ENCODE measurements at places on chromosomes 2 and 18.

DNA sequence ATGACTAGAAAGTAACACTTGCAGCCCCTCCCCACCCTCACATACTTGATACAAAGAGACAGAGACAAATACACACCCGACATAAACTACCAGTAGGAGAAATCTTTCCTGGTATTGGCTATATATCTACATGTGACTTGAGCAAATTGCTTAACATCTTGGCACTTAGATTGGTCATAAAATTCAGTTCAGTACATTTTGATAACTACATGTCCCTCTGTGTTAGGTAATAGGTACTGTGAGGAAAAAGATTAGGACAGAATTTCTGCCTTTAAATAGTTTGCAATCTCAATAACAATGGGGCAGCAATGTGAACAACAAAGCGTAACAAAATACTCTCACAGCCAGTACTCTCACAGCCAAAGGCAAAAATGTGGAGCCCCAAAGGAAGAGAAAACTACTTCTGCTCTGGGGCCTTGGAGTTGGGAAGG, 670.0 kb upstream of the ACVR2A start:
- DNase-seq = no peak

- no peak for DNase-seq
Observed at GRCh38 chr2:182980115-182980514, 58.1 kb downstream of the NCKAP1 start.

DNA sequence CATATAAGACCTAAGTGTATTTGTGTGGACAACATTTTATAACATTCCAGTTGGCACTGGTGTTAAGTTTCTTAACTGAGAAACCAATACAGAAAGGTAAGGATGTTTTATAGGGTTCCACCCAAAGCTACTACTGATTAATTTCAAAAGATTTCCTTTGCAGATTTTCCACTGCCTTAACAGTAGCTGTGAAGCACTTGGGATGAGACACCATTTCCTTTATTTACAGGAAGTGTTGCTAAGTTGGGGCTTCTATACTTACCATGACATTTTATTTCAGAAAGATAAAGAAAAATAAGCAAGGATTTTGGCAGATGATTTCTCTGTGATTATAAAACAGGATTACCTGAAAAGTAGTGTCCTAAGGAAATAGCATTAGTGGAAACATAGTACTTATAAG, 234.3 kb downstream of the CALCRL start:
- DNase-seq = no peak

- DNase-seq = no peak
Observed at GRCh38 chr18:61870151-61870550, 22.7 kb downstream of the RNF152 start.

DNA sequence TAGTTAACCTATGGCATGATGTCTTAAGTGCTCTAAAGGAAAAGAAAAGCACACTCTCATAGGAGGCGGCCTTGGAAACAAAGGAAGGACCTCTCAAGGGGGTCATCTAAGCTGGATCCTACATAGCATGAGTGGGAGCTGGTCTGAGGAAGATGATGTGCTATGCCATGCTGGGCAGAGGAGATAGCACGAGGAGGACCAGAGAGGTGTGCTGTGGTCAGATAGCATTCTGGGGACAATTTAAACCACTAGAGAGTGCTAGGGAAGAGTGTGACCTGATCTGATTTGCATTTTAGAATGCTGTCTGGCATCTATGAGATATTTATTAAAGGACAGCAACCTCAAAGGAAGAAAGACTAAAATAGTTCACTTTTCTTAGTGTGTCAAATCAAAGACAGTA, 910.1 kb upstream of the CELF4 start:
- no peak for DNase-seq

- no peak for DNase-seq
Observed at GRCh38 chr2:219045937-219046550, 4.7 kb upstream of the CFAP65 start.

- no peak for DNase-seq
Observed at GRCh38 chr2:85524336-85524908, 14.5 kb upstream of the MAT2A start.

DNA sequence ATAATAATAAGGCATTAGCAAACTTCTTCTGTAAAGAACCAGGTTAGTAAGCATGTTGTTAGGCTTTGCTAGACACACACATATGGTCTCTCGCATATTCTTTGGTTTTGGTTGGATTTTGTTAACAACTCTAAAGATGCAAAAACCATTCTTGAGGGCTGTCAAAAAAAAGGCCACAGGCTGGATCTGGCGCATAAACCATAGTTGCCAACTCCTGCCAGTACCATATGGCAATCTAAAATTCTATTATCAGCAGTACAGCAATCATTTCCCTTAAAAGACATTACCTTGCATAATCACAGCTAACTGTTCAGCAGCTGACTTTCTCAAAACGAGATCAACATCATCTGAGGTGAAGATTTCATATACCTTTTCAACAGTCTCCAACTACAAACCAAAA, 63.5 kb downstream of the RTTN start:
- no peak for DNase-seq

DNA sequence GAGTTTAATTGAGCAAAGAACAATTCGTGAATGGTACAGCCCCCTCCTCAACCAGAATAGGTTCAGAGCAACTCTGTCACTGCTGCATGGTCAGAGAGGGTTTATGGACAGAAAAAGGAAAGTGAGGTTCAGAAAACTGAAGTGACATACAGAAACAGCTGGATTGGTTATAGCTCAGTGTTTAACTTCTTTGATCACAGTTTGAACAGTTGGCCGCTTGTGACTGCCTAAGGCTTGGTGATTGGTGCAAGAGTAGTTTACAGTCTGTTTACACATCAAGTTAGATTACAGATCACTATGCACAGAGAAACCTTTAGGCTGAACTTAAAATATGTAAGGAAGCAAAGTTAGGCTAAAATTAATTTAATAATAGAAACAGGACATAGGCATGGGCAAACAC, 459.2 kb downstream of the KCNJ3 start:
- DNase-seq = no peak

- no peak for DNase-seq
Observed at GRCh38 chr2:40418614-40419363, 33.1 kb downstream of the SLC8A1 start.

- no peak for DNase-seq
Observed at GRCh38 chr2:146143971-146144370, 1624.1 kb upstream of the ZEB2 start.

DNA sequence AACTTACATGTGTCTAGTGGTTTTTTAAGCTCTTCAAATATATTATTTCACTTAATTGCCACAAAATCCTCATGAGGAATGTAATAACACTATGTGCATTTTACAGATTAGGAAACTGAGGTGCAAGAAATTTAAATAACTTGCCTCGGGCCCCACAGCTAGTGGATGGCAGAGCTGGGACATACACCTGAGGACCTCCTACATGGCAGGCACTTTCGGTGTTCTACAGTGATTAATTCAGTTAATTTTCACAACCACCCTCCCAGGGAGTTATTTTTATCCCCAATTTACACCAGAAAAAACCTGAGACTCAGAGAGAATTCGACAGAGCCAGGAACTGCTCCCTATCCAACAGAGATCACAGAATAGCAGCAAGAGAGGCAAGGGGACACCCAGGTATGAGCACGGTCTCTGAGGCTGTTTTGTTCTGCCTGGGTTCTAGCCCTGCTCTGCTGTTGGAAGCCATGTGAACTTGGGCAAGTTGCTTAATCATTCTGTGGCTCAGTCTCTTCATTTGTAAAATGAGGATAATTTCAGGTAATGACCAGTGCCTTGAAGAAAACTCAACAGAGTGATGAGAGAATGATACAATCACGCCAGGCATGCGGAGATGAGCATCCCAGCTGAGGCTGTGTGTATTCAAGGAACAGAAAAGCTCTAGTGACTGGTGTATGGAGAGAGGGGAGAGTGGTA, 82.3 kb downstream of the MYCN start:
- DNase-seq = no peak

GRCh38 chr2:183059561-183059960, 19.0 kb upstream of the DUSP19 start:
- DNase-seq = no peak

DNA sequence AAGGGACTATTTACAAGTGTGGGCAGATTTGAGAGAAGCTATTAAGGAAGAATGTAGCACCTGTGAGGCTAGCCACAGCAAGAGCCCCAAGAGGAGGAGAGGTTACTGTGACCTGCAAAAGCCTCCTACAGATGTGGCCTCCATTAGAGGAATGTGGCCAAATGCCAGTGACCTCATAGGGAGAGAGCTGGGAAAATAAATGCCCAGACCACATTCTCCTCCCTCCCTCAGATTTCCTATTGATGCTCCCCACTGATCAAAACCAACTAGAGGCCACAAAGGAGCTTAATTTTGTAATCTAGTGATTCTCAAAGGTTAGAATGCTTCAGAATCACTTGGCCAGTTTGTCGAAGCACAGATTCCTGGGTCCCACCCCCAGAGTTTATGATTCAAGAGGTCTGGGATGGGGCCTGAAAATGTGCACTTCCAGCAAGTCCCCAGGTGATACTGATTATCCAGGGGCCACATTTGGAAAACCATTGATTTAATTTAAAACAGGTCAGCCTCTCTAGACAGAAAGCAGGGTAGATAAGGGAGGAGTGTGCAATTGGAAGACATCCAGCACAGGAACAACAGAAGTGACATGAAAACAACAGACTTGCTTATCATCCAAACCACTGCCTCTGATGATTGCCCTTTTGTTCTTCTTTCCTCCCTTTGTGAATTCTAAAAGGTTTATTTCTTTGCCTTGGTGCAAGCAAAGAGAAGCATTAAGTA, 61.2 kb upstream of the RBBP8 start:
- DNase-seq = no peak

- DNase-seq = no peak
Observed at GRCh38 chr2:238803996-238804870, 43.7 kb upstream of the TWIST2 start.

GRCh38 chr2:237878-238277, 26.0 kb downstream of the SH3YL1 start:
- DNase-seq = no peak

- no peak for DNase-seq
Observed at GRCh38 chr2:121897335-121897970, 142.0 kb downstream of the TSN start.

GRCh38 chr18:52749542-52749941, 409.5 kb downstream of the DCC start:
- DNase-seq = no peak

- DNase-seq = no peak
Observed at GRCh38 chr2:70777450-70777849, 9.4 kb upstream of the ADD2 start.

DNA sequence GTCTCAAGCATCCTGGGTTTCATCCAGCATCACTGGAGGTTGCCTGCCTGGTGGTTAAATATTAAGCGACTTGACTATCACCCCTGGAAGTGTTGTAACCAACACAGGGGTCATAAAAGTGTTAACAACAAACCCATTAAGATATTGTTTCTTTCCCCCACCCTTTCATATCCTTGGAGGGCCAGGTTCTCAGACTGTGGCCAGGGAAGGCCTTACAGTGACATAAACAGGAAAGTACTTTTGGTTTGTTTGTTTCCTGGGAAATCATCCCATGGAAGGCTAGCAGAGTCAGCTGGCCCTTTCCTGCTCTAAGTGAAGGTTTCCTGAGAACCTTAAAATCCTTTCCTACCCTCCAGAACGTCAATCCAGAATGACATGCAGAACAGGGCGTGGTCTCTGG, 160.9 kb downstream of the CLIP4 start:
- DNase-seq = no peak

DNA sequence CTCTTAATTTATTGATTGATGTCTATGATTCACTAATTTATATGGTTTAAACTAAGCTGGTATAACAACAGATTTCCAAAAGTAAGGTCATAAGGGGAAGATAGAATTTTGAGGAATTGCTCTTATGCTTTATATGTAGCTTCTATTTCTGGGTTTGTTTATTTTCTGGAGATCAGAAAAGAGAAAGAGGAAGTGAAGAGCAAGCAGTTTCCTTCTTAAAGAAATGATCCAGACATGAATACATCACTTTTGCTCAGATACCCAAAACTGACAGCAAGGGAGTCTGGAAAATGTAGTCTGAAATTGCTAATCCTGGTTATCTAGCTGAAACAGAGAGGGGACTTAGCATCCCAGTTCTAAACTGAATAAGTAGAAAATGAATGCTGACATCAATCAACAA, 912.5 kb upstream of the CRIM1 start:
- DNase-seq = no peak

GRCh38 chr2:9109871-9110270, 96.7 kb upstream of the ASAP2 start:
- DNase-seq = no peak

GRCh38 chr2:78839259-78839658, 186.2 kb upstream of the REG3G start:
- no peak for DNase-seq

GRCh38 chr2:233115121-233115520, 55.0 kb downstream of the INPP5D start:
- no peak for DNase-seq

DNA sequence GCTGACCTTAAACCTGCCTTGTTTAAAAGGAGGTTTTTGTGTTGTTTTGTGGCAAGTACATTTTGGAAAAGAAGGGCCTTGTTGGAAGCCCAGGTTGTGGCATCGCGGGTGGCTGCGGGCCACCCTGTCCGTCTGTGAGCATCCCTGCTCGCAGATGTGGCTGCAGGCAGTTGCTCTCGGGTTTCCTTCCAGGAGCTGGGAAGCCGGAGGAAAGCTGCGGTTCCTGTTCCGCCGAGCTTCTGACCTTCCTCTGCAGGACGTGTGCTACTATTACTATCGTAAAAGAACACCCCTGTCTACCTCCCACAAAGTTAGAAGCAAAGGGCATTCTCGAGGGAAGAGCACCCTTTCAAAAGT, 766 bp downstream of the MFF start:
- no peak for DNase-seq

GRCh38 chr18:5909125-5909524, 13.8 kb upstream of the TMEM200C start:
- no peak for DNase-seq

DNA sequence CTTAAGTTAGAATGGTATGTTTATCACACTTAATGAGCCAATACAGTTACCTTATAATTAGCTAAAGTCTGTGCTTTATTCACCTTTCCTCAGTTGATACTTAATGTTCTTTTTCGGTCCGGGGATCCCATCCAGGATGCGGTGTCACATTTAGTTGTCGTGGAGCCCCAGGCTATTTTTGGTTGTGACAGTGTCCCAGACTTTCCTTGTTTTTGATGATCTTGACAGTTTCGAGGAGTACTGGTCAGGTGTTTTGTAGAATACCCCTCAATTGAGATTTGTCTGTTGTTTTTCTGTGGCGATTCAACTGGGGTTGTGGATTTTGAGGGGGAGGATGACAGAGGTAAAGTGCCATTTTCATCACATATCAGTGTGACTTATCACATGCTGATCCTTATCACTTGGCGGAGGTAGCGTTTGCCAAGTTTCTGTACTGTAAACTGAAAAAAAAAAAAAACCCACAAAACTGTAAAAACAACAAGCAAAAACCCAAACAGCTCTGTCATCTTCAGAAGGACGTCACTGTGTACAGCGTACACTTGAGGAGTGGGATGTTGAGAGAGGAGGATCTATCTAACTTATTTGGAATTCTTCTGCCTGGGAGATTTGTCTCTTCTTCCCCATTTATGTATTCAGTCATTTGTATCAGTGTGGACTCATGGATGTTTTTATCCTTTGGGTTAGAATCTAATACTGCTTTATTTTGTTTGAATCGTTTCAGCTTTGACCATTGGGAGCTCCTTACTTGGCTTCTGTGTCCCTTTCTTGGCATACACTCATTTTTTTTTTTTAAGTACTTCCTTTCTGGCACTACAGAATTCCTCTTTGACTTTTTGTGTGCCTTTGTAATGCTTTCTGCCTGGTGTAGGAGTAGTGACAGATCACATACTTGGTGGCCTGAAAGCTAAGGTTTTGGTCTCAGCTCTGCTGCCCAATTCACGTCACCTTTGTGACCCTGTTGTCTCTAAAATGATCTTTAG, 68.1 kb downstream of the FMNL2 start:
- DNase-seq = no peak
